Forelimb muscle (tissue), 1 donor: ENCODE measurements at places on chromosomes 12 and 14.

DNA sequence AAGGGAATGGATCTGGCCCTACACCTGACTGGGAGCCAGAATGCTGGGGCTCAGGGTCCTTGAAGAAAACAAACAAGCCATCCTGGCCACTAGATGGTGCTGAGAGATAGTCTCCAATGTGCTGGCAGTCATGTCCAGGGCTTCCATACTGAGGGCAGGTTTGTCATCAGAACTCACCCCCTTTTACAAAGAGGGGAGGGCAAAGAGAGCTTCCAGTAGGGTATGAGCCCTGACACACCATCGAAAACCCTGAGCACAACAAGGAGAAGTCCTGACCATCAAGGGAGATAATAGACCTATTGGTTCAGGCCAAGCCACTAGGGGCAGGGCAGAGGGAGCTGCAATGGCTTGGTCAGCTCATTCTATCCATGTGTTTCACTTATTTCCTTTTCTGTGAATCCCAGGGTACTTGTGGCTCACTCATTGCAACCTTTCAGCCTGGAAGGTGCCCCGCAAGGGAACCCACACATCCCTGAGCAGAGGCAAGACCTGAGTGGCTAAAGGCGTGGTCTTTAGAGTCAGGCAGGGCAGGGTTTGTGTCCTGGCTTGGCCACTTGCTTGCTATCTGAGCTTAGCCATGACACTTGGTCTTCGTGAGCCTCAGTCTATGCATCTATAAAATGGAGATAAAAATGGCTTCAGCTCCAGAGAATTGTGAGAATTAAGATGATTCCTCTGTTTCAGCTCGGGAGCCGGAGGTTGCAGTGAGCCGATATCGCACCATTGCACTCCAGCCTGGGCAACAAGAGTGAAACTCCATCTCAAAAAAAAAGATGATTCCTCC, 6.2 kb upstream of the PLEKHH1 start:
- DNase-seq = no peak

DNA sequence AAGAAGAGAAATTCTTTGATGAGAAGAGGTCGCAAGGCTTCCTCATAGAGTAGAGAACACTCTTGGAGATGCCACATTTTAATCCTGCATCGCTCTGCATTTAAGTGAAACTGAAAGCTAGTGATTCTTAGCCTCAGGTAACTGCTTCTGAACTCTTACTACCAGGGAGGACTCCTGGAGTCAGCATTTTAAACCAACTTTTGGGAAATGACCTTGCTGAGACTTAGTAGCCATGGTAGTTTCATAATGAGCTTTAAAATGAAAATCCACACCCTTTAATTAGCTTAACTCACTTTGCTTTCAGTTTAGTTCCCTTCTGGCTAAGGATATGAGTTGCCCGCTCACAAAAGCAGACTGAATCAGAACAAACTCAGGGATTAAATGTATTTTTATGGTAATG, 80.3 kb downstream of the SYNE2 start:
- DNase-seq = no peak

GRCh38 chr12:18813753-18814152, 75.8 kb downstream of the CAPZA3 start:
- DNase-seq = no peak

DNA sequence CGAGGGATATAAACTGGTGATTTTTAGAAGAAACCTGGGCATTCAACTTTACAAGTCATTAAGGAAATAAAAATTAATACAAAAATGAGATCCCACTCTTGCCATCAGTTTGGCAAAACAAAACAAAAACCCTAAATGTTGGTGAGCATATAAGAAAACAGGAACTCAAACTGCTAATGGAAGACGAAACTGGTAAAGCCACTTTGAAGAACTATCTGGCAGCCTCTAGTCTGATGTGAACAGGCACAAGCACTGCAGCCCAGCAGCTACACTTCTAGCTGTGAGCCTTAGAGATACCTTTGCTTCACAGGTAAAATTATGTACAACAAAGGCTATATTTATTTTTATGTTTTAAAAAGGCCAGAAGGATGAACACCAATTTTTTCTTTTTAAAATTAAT, 459.6 kb downstream of the ZFP36L1 start:
- no peak for DNase-seq

DNA sequence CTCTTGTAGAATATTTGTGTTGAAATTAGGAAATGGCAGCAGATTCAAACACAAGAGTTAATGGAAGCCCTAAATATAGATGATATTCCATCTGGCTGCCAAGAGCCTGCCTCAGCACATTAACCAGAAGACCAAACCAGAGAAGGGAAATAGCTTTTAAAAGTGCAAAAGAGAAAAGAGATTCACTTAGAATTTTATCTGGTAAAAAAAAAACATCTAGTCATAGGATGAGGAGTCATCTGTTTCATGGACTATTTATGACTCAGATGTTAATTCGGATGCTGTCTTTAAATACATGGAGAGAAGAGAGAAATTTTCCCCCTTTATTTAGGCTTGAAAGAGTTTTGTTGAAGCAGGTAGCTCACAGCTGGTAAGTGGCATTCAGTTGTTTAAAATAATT, 201.6 kb upstream of the NUDT4 start:
- DNase-seq = no peak

DNA sequence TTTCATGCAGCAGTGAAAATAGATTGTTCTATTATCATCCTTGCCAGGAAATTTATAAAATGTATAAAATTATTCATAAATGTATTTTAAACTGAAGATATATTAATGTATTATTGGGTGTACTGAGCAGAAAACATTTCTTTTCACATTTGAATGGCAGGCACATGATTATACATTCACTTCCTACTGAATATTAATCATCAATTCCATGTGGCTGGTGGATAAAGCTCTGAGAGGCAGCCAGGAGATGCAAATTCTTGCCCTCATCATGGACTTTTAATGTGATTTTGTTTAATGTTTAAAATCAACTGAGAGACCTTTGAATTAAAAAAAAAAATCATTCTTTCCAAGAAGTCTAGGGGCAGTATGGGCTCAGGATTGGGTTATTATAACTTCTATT, 40.8 kb downstream of the ANO6 start:
- no peak for DNase-seq
